ENCODE measurements at places on chromosomes 16 and 17.

- peak; percentile 39 for DNase-seq
Observed at GRCh38 chr17:79388556-79389295, 222.1 kb downstream of the RBFOX3 start.

DNA sequence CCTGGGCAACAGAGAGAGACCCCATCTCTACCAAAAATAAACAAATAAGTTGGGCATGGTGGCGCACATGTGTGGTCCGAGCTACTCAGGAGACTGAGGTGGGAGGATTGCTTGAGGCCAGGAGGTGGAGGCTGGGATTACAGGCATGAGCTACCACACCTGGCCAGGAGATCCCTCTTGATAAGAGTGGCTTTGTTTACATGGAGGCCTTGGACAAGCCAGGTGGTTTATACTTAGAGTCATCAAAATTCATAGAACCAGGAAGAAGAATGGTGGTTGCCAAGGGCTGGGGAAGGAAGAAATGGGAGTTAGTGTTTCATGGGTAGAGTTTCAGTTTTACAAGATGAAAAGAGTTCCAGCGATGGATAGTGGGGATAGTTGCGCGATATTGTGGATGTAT, 8.8 kb upstream of the ZFP1 start:
- DNase-seq: no peak

GRCh38 chr17:34386343-34386696, 23.3 kb upstream of the CCL1 start:
- no peak for DNase-seq

DNA sequence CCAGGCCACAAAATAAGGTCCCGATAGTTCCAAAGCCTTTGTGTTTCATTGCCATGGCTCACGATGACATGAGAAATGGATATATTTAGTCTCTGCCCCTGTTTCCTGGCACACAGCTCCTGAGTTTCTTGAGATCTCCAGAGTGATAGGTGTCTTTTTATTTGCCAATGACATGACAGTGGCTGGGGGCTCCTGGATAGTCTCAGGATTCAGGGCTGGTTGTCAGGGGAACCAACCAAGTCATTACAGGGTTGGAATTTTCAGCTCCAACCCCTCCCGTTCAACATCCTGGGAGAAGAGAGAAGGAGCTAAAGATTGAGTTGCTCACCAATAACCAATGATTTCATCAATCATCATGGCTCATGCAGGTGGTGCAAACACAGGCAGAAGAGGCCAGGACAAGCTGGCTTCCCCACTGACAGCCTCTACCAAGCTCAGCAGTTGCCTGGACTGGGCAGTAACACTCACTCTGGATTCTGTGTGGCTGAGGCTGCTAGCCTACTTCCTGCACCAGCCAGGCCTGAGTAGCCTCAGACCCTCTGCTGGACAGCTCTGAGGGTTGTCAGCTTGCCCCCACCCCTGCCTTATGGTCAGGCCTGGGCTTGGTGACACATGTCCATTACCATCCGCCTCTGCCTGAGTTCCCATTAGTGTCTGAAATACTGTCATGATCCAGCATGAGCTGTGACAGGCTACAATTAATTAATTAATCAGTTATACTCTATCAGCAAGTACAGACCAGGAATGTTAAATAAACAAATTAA, 534.4 kb upstream of the CDH5 start:
- no peak for DNase-seq

DNA sequence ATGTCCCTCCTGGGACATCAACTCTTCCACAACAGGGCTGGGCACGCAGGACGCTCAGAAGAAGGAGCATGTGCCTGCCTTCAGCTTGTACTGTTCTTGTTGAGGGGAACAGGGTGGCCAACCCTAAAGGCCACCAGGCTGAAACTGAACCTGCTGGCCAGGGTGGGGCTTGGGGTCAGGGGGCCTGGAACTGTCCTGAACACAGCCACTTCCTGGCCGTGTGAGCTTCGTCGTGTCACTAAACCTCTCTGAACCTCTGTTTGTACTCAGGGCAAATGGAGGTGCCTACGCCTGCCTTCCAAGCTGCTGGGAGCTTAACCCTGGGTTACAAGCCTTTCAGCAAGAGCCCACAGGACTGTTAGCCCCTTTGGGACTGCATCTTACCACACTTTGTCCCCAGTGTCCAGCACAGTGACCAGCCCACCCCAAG, 6.7 kb downstream of the ARHGAP27 start:
- DNase-seq: no peak

DNA sequence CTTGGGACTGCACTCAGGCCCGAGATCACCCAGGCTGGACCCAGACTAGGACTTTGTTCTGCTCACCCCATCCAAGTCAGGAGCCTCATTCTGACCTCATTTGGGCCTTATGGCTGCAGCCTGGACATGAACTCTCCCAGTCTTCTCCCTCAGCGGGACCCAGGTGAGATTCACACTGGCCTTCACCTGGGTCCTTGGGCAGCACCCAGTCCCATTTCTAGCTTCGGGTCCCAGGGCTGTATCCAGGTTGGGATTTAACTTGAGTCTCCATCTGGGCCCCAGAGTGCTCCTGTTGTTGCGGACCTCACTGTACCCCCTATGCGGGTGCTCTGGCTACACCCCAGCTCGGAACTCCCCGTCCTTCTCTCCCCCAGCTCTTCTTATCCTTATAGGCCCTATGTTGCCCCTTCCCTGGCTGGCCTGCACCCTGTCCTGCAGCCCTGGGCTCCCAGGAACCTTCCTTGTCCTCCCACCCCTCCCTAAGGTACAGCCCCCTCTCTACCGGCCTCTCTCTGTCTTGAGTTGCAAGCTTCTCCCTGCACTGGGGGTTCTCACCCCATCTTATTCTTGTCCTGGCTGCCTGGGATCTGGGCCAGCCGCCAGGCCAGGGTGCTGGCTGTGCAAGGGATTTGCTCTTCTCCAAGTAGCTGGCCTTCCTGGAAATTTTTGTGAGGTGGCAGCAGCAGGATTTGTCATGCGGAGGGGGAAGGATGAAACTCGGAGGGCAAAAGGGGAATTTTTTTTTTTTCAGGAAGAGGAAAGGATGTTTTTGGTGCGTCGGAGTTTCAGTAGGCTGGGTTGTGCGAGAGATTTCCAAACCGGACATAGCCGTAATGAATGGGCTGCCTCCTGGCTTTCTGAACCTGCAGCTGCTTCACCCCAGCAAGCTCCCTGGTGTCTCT, 904 bp downstream of the MAP2K3 start:
- peak; percentile 26 for DNase-seq

- DNase-seq: no peak
Observed at GRCh38 chr17:48250949-48251348, 143.4 kb downstream of the SNX11 start.

GRCh38 chr17:35080536-35080935, 17.0 kb upstream of the RFFL start:
- no peak for DNase-seq

DNA sequence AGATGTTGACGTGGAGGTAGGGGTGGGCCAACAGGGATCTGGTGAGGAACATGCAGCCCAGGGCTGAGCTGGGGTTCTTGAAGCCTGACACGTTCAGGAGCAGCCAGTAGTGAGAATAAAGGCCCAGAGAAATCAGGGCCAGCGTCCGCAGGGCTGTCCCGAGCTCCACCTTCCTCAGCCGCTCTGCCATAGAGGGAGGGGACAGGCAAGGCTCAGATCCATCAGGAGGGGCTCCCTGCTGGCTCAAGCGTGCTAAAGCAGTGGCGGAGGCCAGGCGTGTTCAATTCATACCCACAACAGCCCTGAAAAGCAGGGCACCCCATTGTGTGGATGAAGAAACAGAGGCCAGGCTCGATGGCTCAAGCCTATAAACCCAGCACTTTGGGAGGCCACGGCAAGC, 8.3 kb upstream of the FDXR start:
- no peak for DNase-seq

GRCh38 chr17:51508048-51508447, 247.7 kb downstream of the UTP18 start:
- no peak for DNase-seq

- no peak for DNase-seq
Observed at GRCh38 chr17:78111016-78111726, 17.4 kb downstream of the TMC6 start.

DNA sequence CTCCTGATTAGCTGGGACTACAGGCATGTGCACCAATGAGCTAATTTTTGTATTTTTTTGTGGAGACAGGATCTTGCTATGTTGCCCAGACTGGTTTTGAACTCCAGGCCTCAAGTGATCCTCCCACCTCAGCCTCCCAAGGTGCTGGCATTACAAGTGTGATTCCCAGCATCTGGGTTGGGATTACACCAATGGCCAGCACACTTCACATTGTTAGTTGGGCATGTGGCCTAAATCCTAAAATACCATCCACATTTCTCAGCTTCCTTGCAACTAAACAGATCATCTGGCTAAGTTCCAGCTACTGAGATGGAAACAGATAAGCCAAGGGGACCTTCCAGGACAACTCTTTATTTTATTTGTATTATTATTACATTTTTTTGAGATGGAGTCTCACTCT, 9.9 kb downstream of the RABEP2 start:
- DNase-seq: no peak

- no peak for DNase-seq
Observed at GRCh38 chr17:15263680-15264079, 1.4 kb downstream of the PMP22 start.

DNA sequence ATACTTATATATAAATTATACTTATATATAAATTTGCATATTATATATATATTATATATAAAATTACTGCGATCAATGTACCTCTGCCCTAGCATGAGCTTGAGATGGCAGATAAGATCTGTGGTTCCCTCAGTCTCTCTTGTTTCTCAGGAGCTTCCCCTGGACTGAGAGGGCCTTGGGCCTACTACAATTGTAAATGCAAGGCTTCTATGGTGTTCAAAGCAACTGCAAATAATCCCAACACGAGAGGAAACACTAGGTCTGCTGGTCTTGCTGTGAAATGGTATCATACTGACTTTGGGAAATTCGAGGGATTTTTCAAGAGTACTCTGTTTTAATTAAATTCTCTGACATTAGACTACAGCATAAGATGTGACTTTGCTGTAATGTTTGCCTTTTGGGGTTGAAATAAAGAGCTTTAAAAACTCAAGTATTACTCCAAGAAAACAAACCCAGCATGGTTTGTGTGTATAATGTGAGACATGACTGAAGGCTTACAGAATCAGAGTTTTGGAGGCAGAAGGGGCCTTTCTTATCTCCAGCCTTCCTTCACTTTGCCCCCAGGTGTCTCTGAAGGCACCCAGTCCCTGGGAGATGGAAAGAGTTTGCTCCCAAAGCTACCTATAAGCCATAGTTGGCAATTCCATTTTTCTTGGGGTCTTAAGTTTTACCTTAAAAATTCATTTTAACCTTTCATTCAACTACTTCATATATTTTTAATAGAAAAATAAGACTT, 24.2 kb downstream of the ACSM1 start:
- no peak for DNase-seq

DNA sequence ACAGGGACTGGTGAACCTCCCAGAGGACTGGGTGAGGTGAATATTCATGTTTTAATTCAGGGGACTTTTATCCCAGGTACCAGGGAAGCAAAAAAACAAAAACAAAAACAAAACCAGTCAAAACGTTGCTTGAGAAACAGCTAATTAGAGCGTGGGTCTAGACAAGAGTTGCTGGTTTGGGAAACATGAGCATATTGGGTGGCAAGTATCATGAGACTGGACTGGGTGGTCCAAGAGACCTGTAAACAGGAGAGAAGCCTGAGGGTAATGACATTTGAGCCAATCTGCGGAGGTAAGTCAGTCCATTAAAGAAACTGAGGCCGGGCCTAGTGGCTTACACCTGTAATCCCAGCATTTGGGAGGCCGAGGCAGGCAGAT, 11.5 kb upstream of the BPTF start:
- no peak for DNase-seq

DNA sequence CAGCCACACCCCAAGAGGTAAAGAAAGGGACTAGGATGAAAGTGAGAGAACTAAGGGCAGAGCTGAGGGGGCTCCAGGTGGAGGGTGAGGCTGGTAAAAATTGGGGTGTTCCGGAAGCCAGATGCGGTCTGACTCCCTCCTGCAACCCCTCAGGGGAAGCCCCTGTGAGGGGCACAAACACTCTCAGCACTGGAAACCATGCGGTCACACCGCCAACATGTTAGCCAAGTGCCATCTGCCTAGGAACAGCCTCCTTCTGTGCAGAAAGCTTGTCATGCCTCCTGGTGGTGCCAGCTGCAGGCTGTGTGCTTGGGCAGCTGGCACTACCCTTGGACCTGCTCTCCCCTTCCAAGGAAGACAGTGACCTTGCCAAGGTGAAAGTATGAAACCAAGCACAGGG, 83.5 kb upstream of the RPL38 start:
- no peak for DNase-seq

DNA sequence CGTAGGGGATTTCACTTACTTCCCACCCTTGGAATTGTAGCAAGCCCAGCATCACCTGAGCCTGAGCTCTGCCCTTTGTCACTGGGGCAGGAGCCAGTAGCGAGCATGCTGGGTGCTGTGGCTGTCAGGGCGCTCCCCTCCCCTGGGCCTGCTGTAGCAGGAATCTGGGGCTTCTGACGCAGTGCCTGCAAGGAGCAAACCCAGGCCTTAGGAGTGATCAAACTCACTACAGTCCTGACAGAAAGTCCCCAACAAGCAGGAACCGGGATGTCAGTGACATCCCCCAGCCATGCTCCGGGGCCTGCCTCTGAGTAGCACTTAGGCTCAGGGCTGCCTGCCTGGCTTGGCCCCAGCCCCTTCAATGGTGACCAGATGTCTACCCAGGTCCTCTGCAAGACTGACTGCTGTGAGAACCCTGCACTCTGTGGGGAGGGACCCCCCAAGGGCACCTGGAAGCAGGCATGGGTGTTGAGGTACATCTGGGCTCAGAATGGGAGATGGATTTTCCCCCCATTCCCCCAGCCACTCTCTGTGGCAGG, 23.5 kb downstream of the PLD6 start:
- no peak for DNase-seq

DNA sequence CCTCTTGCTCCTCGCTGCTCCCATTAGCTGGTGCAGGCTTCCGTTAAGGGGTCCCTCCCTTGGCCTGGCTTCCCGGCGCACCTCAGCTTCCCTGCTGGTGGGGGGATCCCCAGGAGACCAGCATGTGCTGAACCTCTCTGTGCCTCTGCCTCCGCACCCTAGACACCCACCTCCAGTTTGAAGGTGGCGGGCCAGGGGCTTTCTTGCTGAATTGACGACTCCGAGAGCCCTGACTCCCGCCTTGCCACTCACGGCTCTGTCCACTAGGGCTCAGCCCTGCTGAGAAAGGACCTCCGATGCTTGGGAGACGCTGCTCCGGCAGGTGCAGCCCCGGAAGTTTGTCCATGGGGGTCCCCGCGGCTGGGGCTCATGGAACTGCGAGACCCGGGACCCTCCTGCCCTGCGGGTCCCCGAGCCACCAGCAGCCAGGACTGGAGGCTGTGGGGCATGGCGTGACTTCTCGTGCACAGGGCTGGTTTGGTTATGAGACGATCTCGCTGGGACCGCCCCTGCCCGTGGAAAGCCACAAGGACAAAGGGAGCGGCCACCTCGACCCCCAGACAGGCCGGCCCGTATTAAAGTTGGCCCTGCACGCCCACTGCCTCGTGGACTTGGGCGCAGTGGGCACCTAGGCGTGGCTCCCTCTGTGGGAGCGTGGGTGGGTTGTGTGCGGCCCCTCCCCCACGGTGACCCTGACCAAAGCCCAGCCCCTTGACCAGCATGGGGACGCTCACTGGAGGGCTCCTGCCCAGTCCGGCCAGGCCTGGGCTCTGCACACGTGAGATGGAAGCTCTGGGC, 8.1 kb downstream of the CHMP6 start:
- no peak for DNase-seq

- DNase-seq: no peak
Observed at GRCh38 chr16:9630985-9631384, 539.5 kb downstream of the HAPSTR1 start.

- DNase-seq: no peak
Observed at GRCh38 chr16:11046382-11046931, 102.1 kb downstream of the CLEC16A start.
